ENCODE measurements at places on chromosomes 1 and 21. TPM values are rescaled to one million over a fixed set of nuclear protein-coding genes. Genes with fewer than 3 reads are reported as not detected.

GRCh38 chr1:226995365-226996332, 55.6 kb downstream of the COQ8A start:
- H3K27ac ChIP-seq, result peak overlapping the region; percentile 84
- H3K27me3 ChIP-seq, result no peaks in the 10 kb centered on the region
- H3K4me3 ChIP-seq, result no peak overlapping the region
- H3K36me3 ChIP-seq, result no peaks in the 10 kb centered on the region

GRCh38 chr1:4119516-4120220, 219.6 kb upstream of the C1orf174 start:
- H3K36me3 ChIP-seq, result no peaks in the 10 kb centered on the region
- no peak overlapping the region for H3K4me3 ChIP-seq
- no peaks in the 10 kb centered on the region for H3K27me3 ChIP-seq

GRCh38 chr1:46639547-46639946, 22.9 kb upstream of the MOB3C start:
- no peak overlapping the region for H3K27ac ChIP-seq
- H3K27me3 ChIP-seq, result no peaks in the 10 kb centered on the region
- no peaks in the 10 kb centered on the region for H3K36me3 ChIP-seq
- H3K4me1 ChIP-seq, result no peaks in the 10 kb centered on the region
- no peak overlapping the region for H3K4me3 ChIP-seq
- DNase-seq, result no peak

GRCh38 chr21:14306126-14306907, 76.6 kb downstream of the HSPA13 start:
- H3K4me3 ChIP-seq, result no peak overlapping the region
- no peak overlapping the region for H3K27ac ChIP-seq
- no peaks in the 10 kb centered on the region for H3K36me3 ChIP-seq
- H3K27me3 ChIP-seq, result peaks cover 3% of the 10 kb centered on the region

GRCh38 chr1:188224263-188224662, 1395.5 kb downstream of the PLA2G4A start:
- H3K36me3 ChIP-seq, result no peaks in the 10 kb centered on the region
- H3K4me3 ChIP-seq, result no peak overlapping the region
- H3K4me1 ChIP-seq, result no peaks in the 10 kb centered on the region
- H3K27ac ChIP-seq, result no peak overlapping the region

DNA sequence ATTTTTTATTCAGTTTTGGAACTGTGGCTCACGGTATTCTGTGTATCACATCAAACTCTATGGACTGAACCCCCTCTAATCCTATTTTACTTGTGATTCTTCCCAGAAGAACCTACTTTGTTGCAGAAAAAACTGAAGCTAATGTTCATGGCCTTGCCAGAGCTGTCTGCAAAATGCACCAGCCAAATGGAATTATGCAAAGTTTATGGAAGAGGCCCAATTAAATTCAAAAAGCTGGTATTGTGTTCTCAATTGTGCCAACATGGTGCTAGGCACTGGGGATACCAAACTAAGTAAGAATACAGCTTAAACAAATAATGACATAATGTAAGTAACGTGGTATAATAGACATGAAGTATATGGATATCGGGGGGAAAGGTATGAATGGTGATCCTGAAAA, 273.8 kb upstream of the DUSP10 start:
- no peak overlapping the region for H3K27ac ChIP-seq
- no peaks in the 10 kb centered on the region for H3K36me3 ChIP-seq
- H3K4me3 ChIP-seq, result no peak overlapping the region

DNA sequence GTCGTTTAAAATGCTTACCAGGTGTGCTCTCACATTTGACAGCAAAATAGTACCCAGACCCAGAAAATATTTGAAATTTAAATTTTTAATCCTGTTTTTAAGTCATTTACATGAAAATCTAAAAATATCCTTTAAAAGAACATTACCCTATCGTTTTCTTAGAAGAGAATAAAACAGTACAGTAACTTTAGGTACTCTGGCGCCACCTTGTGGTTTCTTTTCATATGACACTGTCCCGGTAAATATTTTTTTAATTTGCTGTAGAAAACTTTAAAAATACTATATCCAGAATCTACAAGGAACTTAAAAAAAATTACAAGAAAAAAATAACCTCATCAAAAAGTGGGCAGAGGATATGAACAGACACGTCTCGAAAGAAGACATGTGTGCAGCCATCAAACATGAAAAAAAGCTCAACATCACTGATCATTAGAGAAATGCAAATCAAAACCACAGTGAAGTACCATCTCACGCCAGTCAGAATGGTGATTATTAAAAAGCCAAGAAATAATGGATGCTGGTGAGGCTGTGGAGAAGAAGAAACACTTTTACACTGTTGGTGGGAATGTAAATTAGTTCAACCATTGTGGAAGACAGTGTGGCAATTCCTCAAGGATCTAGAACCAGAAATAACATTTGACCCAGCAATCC, 129.2 kb downstream of the RGS21 start:
- no peaks in the 10 kb centered on the region for H3K36me3 ChIP-seq
- DNase-seq, result peak; percentile 81
- H3K27ac ChIP-seq, result no peak overlapping the region
- H3K4me3 ChIP-seq, result no peak overlapping the region
- H3K27me3 ChIP-seq, result no peaks in the 10 kb centered on the region

- no peak overlapping the region for H3K4me3 ChIP-seq
- no peaks in the 10 kb centered on the region for H3K27me3 ChIP-seq
- H3K4me1 ChIP-seq, result no peaks in the 10 kb centered on the region
These were observed 55.8 kb upstream of the SGIP1 start for GRCh38 chr1:66478116-66478515.

DNA sequence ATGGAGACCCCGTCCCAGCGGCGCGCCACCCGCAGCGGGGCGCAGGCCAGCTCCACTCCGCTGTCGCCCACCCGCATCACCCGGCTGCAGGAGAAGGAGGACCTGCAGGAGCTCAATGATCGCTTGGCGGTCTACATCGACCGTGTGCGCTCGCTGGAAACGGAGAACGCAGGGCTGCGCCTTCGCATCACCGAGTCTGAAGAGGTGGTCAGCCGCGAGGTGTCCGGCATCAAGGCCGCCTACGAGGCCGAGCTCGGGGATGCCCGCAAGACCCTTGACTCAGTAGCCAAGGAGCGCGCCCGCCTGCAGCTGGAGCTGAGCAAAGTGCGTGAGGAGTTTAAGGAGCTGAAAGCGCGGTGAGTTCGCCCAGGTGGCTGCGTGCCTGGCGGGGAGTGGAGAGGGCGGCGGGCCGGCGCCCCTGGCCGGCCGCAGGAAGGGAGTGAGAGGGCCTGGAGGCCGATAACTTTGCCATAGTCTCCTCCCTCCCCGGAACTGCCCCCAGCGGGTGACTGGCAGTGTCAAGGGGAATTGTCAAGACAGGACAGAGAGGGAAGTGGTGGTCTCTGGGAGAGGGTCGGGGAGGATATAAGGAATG, 505 bp downstream of the LMNA start:
- no peaks in the 10 kb centered on the region for H3K27me3 ChIP-seq
- peak overlapping the region; percentile 92 for H3K27ac ChIP-seq
- H3K4me1 ChIP-seq, result peaks cover 52% of the 10 kb centered on the region
- peak overlapping the region; percentile 89 for H3K4me3 ChIP-seq
- no peak for DNase-seq

GRCh38 chr1:86388777-86389176, 7.3 kb downstream of the ODF2L start:
- H3K36me3 ChIP-seq, result peaks cover 6% of the 10 kb centered on the region
- no peak for DNase-seq
- H3K27me3 ChIP-seq, result no peaks in the 10 kb centered on the region
- H3K4me3 ChIP-seq, result no peak overlapping the region
- H3K27ac ChIP-seq, result no peak overlapping the region

- H3K27ac ChIP-seq, result peak overlapping the region; percentile 94
- H3K36me3 ChIP-seq, result peaks cover 48% of the 10 kb centered on the region
- H3K27me3 ChIP-seq, result no peaks in the 10 kb centered on the region
- H3K4me1 ChIP-seq, result no peaks in the 10 kb centered on the region
These were observed 15.5 kb downstream of the MTHFR start for GRCh38 chr1:11790101-11790879.

- no peak for DNase-seq
- peak overlapping the region; percentile 57 for H3K4me3 ChIP-seq
- peaks cover 4% of the 10 kb centered on the region for H3K36me3 ChIP-seq
These were observed 1.5 kb upstream of the KCNA2 start for GRCh38 chr1:110607536-110608230.

DNA sequence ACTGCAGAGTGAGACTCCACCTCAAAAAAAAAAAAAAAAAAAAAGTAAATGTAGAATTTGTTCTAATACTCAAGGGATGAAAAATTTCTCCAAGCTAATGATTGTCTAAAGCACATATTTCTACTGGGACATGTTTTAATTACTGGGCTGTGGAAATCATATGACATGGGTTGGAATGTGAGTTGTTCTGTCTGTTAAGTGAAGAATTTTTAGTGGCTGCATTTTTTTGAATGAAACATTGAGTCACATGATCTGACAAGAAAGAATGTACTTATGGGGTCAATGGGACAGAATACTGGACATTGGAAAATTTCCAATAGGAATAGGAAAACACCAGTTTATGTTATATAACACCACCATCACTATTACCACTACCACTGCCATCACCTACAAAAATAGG, 123.8 kb upstream of the IVNS1ABP start:
- H3K4me1 ChIP-seq, result no peaks in the 10 kb centered on the region
- no peaks in the 10 kb centered on the region for H3K27me3 ChIP-seq
- no peak overlapping the region for H3K4me3 ChIP-seq
- no peak overlapping the region for H3K27ac ChIP-seq

GRCh38 chr1:923131-923990, at the start of gene SAMD11:
SAMD11 (plus strand) TSS chr1:923923; CDS start chr1:924432, 509 bp downstream.
- H3K27me3 ChIP-seq, result no peaks in the 10 kb centered on the region
- DNase-seq, result peak; percentile 76
- no peak within 1 kb of the TSS for H3K27ac ChIP-seq
- peak within 1 kb of the TSS; percentile 55 for H3K4me3 ChIP-seq
- peaks cover 56% of the 10 kb centered on the region for H3K4me1 ChIP-seq
- no peaks in the 10 kb centered on the region for H3K36me3 ChIP-seq

- no peaks in the 10 kb centered on the region for H3K27me3 ChIP-seq
- no peaks in the 10 kb centered on the region for H3K36me3 ChIP-seq
- no peak for DNase-seq
- H3K4me3 ChIP-seq, result no peak overlapping the region
These were observed 6.1 kb upstream of the TRAF3IP3 start for GRCh38 chr1:209749670-209750323.

GRCh38 chr1:96845464-96845863, 123.9 kb downstream of the PTBP2 start:
- H3K36me3 ChIP-seq, result no peaks in the 10 kb centered on the region
- no peaks in the 10 kb centered on the region for H3K27me3 ChIP-seq
- no peak overlapping the region for H3K27ac ChIP-seq
- no peak for DNase-seq
- no peaks in the 10 kb centered on the region for H3K4me1 ChIP-seq

DNA sequence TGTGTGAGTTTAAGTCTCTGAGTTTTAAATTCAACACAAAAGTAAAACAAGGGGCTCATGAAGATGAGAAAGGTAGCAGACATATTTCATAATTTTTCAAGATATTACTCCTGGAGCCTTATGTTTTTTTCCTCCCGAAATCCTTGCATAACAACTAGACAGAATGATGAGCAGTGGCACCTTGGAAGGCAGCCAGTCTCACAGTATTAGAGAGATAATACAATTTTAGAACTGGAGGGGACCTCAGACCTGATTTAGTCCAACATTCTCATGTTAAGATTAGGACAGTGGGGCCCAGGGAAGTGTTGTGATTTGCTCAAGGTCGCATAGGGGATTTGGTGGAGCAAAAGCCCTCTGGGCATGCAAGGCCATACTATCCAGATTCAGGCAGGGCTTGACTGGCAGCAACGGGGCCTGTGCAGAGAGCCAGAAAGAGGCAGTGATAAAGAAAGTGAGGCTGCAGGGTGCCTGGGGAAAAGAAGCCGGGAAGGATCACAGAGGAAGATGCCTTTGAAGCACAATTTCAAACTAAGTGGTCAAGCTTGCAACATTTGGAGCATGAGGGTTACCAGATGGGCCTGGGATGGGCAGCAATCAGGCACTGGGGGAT, 31.4 kb upstream of the BCL9 start:
- no peak overlapping the region for H3K27ac ChIP-seq
- no peaks in the 10 kb centered on the region for H3K4me1 ChIP-seq
- H3K36me3 ChIP-seq, result no peaks in the 10 kb centered on the region
- DNase-seq, result no peak

DNA sequence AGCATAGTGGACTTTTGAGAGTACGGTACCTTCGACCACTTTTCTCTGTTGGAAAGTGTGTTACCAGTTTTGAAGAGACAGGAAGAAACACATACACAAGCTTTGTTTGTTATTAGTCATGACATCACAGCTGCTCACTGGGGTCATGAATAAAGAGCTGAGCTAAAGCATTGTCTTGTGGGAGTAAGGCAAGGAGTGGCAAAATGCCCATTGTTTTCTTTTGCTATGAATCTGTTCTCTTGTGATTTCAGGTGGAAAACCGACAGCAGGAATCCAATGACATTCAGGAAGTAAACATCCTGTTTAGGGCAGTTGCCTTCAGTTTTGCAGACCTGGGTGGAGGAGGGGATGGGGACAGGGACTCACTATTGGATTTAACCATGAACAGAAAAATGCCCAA, 66.2 kb downstream of the RGL1 start:
- H3K4me1 ChIP-seq, result no peaks in the 10 kb centered on the region
- H3K4me3 ChIP-seq, result no peak overlapping the region
- DNase-seq, result peak; percentile 31
- peak overlapping the region; percentile 84 for H3K27ac ChIP-seq
- no peaks in the 10 kb centered on the region for H3K36me3 ChIP-seq
- H3K27me3 ChIP-seq, result no peaks in the 10 kb centered on the region

GRCh38 chr1:215900684-215901083, 333.6 kb downstream of the KCTD3 start:
- no peak overlapping the region for H3K27ac ChIP-seq
- no peaks in the 10 kb centered on the region for H3K4me1 ChIP-seq
- H3K36me3 ChIP-seq, result no peaks in the 10 kb centered on the region
- no peak overlapping the region for H3K4me3 ChIP-seq
- no peak for DNase-seq

DNA sequence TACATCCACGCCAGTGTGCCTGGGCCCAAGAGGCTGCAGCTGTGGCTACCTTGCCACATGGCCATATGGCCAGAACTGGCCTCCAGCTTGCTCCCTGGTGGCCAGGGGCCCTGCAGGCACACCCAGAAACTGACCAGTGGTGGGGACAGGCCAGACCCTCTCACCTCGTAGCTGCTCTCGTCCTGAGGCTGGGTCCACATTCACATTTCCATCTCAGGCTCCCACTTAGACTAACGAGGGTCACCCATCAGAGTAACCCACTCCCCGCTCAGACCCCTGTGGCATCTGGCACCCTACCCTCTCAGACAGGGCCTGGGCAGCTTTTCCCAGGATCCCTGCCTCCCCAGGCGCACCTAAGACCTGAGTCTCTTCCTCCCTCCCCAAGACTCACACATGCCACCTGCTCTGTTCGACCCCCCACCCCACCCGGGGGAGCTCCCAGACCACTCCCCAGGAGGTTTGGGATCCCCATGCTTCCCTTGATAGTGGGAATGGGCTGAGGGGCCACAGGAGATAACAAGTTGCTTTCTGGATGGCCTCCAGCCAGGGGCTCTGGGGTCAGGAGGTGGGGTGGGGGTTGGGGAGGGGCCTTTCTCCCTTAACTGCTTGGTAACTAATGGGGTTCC, 21.3 kb upstream of the RNU1-4 start:
- no peak overlapping the region for H3K27ac ChIP-seq
- no peaks in the 10 kb centered on the region for H3K36me3 ChIP-seq
- no peak overlapping the region for H3K4me3 ChIP-seq
- H3K4me1 ChIP-seq, result no peaks in the 10 kb centered on the region
- no peak for DNase-seq
- peaks cover 46% of the 10 kb centered on the region for H3K27me3 ChIP-seq

Gene IFNAR1
- 31.2 TPM for total RNA-seq

Gene CD55
- total RNA-seq, result 60.8 TPM

Data from tibial nerve (tissue), 4 donors.